Stimulated activated CD8-positive, alpha-beta memory T cell treated with anti-CD3 and anti-CD28 coated beads, Interleukin-2, amount 100 ng/mL, for 1 hour (primary cell): ENCODE measurements at places on chromosomes 7 and 10.

DNA sequence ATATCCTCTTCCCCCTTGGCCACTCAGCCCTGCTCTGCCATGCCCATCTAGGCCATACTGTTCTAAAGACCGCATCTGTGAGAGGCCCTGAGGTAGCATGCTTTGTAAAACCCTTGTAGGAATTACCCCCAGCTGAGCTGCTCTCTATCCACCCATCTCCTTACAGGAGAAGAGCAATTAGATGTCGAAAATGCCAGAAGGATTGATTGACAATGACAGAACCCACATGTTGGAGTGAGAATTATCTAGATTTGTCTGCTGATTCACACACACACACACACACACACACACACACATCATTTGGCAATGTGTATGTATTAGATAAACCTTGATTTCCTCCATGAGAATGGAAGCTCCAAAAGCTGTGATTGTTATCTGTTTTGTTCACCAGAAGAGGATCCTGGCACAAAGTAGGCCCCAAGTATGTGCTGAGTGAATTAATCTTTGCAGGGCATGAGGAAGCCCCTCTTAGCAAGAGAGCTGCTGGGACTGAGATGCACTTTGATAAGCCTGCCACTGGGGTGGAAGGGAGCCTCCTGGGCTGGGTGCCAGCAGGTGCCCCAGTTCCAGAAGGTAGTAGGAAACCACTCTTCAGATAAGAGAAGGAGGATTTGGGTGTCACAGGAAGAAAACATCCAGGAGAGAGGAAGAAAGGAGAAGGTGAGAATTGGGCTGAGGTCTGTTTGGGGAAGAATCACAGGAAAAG lies 187.5 kb upstream of the ADO start:
- DNase-seq, result no peak

DNA sequence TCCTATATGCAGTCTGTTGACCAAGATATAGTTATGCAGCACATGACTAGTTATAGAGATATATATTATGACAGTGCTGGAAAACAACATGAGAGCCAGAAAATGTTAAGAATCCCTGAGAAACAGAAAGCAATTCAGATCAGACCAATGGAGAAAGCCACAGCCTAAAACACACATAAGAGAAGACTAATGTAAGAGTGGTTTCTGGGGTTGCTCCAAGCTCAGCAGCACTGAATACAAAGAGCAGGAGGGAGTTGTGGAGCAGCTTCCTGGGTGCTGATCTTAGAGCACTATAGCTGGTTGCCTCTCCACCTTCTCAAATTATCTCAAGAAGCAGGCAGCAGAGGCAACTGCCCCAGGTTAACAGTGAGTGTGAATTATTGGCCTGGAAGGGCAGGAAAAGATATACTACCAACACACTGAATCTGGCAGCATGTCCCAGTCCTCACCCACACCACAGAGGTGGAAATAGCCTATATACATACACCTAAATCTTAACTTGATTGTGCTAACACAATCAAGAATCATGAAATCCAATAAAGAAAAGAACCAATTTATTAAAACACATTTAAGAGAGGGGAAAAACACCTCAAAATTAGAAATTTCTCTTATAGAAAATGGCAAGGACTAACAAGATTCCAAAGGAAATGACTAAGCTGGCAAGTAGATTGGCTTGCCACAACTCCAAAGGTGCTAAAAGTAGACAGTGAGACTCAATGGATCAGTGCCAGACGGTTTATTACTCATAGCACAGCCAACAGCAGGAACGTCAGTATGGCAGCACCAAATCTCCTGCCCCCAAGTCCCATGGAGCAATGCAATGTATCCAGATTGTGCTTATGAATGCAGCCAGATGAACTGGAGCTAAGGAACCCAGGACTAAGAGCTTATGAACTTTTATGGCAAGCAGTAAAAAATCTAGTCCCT lies 5.1 kb downstream of the PTTG1IP2 start:
- DNase-seq, result no peak

DNA sequence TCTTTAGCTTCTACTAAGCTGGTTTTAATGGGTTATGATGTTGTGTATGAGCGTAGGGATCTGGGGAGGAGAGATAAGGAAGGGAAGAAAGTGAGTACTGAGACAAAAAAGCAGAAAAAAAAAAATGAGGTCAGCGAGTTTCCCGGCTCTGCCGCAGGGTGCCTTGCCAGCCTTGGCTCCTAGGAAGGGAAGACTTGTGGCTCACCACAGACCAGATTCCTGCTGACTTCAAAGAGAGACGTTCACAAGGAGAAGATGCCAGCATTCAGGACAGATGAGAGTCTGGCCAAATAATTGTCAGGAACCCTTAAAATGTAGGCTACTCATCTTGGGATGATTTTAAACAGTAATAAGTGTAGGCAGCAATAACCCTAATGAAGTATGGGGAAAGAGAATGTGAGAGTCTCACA lies 11.4 kb upstream of the FAS start:
- DNase-seq, result no peak

GRCh38 chr10:33950206-33950605 lies 615.7 kb upstream of the NRP1 start:
- no peak for DNase-seq

DNA sequence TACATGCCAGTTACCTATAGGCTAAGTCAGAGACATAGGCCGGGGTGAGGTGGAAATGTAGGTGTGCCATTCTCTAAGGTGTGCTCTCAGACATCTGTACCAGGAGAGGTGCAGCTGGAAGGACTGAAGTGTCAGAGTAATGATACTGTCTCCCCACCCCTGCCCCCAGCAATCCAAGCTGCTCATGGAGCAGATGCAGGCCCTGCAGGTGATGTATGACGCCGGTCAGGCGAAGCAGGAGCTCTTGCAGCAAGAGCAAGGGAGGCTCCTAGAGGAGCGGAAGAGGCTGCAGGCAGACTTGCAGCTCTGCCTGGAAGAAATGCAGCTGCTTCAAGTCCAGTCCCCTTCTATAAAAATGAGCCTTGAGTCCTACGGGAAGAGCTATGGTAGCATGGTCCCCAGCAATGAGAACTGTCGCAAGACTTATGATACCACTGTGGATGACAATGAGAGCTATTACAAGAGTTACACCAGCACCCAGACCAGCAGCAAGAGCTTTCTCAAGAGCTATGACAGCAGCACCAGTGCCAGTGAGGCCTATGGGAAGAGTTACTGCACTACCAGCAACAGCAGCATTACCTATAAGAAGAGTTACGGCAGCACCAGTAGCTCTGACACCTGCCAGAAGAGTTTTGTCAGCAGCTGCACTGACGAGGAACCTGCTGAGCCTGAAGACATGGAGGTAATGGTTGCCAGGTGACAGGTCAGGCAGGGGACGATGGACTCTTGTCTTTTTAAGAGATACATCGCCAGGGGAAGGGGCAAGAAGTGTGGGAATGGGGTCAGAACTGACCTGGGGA lies 18.4 kb upstream of the FLNC start:
- DNase-seq, result no peak

- DNase-seq, result no peak
These were observed 20.9 kb downstream of the ANKIB1 start for GRCh38 chr7:92266415-92267241.

- no peak for DNase-seq
These were observed 255.0 kb upstream of the SP8 start for GRCh38 chr7:21041666-21042065.

GRCh38 chr7:142629588-142630260 lies 119.5 kb upstream of the PRSS1 start:
- DNase-seq, result no peak

- no peak for DNase-seq
These were observed 40.7 kb downstream of the AHR start for GRCh38 chr7:17339139-17339538.
